ENCODE measurements at places on chromosomes 3 and 15.

DNA sequence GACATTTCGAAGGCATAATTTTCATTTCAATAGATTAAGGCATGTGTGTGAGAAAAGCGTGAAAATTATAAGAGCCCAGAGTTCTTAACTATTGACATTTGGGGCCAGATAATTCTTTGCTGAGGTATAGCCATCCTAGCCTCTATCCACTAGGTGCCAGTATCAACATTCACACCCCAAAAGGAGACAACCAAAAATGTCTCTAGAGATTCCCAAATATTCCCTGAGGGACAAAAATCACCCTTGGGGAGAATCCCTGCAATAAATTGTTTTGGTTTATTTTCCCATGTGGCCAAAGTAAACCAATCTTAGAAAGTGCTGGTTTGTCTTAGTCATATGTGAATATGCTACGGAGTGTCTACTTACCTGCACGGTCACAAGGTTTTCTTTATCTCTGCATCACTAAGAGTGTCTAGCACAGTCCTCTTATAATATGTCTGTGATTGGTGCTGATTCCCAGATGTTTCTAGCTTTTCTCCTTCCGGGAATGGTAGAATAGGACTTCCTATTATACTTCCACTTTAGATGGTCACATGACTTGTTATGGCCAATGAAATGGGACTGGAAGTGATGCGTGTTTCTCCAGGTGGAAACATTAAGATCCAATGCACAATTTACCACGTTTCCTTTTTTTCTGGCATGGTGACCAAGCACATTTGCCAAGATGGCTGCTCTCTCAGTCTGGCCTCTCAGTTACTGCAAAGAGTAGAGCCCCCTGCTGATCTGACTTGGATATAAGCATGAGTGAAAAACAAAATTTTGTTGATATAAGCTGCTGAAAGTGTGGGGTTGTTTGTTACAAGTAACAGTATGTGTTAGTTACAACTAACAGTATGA lies 8.0 kb upstream of the KBTBD8 start:
- DNase-seq, result no peak

GRCh38 chr3:42668793-42669217 lies 15.3 kb downstream of the ZBTB47 start:
- no peak for DNase-seq

GRCh38 chr15:52207191-52207590 lies 16.0 kb upstream of the GNB5 start:
- DNase-seq, result no peak

DNA sequence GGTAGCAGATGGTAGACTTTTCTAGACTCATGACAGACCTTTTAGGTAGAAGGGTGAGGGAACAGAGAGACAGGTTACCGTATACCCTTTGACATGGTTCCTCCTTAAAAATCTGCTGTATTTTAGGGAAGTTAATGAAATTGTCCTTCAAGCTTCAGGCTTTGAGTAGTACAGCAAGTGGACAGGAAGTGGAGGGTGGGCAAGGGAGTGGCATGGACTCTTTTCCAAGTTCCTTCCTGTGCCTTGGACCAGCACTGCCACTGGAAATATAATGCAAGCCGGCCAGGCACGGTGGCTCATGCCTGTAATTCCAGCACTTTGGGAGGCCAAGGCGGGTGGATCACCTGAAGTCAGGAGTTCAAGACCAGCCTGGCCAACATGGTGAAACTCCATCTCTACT lies 156.1 kb upstream of the LRRFIP2 start:
- no peak for DNase-seq

- peak; percentile 29 for DNase-seq
Observed at GRCh38 chr15:32029862-32030781, at the start of gene CHRNA7. TSS of gene CHRNA7 (plus strand) at chr15:32030515. CDS start at chr15:32030595, 80 bp downstream.

GRCh38 chr3:155292133-155292532 lies 1.4 kb downstream of the STRIT1 start:
- DNase-seq, result no peak

- no peak for DNase-seq
Observed at GRCh38 chr3:148914936-148915690, 50.0 kb downstream of the CPA3 start.

GRCh38 chr15:58616171-58616570 lies 133.3 kb downstream of the ADAM10 start:
- DNase-seq, result no peak

- DNase-seq, result no peak
Observed at GRCh38 chr3:102474207-102474606, 39.4 kb downstream of the ZPLD1 start.

GRCh38 chr3:141410408-141410807 lies 42.1 kb downstream of the ZBTB38 start:
- DNase-seq, result no peak

- no peak for DNase-seq
Observed at GRCh38 chr15:90151989-90152645, 49.0 kb upstream of the SEMA4B start.

DNA sequence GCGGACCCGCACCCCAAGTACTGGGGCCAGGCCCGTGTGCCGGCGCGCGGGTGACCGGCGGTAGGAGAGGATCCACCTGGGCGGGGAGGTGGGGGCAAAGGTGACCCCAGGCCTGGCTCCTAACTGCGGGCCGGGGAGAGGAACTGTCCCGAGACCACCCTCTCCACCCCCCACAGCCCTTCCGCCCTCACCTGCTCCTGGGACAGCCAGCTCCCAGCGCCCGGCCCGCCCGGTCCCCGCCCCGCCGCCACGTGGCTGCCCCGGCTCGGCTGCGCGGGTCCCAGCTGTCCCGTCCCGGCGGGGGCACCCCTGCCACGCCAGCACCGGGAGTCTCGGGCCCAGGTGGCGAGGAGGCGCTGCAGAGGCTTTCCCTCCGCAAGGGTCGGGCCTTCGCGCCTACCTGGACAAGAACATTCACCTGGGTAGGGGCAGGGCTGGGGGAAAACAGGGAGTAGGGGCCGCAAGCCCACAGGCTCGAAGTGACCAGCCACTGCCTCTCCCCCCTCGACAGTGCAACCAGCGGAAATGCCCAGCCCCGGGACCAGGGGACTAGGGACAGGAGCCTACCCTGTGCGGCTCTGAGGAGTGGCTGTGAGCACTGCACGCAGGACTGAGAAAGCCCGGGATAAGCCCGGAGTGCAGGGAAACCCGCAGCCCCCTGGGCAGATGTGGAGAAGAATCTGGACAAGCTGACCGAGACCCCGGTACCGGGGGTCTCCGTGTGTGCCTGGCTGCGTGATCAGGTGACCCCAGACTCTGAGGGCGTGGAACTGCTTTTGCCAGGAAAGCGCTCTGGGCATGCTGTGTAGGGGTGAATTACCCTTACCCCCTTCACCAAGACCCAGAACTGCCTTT lies at the start of gene SLC12A8:
Gene SLC12A8, minus strand, starts transcription at position 240 of the 855 bp plus-strand sequence. CDS start 1,399 bp downstream, outside the sequence.
- DNase-seq, result no peak

- no peak for DNase-seq
Observed at GRCh38 chr3:48927928-48928327, 9.3 kb downstream of the ARIH2 start.

GRCh38 chr15:61030451-61030850 lies 198.7 kb downstream of the RORA start:
- DNase-seq, result no peak

DNA sequence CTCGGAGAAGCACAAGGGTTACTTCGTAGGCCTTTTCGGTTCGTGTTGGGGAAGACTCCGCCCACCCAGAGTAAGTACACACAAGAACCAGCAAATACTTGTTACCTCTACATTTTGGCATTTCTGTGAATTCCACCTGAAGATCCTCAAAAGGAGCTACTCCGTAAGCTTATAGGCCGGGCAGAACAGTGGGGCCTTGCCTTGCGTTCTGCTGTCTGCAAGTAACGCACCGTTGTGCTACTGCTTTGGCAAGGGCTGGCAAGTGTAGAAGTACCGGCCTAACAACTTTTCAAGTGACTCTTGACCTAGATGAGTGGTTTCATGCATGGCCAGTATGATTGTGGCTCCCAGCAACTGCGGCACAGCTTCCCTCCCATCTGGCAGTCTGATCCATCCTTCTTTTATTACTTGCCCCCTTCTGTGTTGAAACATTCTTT lies 6.4 kb upstream of the DNAAF4 start:
- DNase-seq, result no peak

DNA sequence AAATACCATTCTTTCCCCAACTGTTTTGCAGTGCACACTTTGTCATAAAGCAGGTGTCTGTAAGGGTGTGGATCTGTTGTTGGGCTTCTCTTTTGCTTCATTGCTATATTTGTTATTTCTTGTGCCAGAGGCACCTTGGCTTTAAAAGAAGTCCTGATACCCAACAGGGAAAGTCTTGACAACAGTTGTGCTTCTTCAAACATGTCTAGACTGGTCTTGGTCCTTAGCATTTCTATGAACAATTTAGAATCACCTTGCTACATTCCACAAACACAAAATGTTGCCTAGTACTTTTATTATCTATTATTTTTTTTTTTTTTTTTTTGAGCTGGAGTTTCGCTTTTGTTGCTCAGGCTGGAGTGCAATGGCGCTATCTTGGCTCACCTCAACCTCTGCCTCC lies 233.7 kb downstream of the SLCO3A1 start:
- no peak for DNase-seq

- no peak for DNase-seq
Observed at GRCh38 chr3:80350771-80351170, 583.0 kb upstream of the ROBO1 start.

DNA sequence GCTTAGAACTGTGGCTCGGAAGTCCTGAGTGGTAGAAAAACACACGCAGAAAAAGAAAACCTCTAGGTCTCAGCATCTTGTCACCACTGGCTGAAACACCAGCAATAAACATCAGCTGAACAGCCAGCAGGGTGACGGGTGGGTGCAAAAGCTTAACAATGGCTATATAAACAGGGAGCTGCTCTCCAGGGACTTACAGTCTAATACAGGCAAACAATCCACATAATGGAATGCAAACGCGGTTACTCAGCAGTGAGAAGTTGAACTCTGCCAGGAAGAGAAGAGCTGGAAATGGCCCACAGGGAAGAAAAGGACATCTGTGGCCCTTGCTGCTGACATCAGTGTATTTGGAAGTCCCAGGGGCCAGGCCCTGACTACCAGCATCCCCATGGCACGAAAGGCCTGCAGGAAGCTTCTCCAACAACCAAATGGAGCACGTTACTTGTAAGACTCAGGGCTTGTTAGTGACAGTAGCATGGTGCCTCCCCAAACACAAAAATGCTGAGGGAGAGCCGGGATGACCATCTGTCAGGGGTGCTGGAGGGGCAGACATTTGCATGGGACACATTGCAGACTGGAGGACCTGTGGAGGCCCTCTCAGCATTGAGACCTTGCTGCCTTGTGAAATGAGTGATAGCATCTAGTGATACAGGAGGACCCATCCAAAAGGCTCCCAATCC lies 3.0 kb downstream of the HEG1 start:
- no peak for DNase-seq

- no peak for DNase-seq
Observed at GRCh38 chr15:79454063-79454462, 21.9 kb downstream of the MINAR1 start.

GRCh38 chr15:65067645-65068402 lies at the start of gene RASL12:
TSS of gene RASL12 (minus strand) at chr15:65067991. CDS start at chr15:65067835, 156 bp downstream.
- DNase-seq, result no peak

DNA sequence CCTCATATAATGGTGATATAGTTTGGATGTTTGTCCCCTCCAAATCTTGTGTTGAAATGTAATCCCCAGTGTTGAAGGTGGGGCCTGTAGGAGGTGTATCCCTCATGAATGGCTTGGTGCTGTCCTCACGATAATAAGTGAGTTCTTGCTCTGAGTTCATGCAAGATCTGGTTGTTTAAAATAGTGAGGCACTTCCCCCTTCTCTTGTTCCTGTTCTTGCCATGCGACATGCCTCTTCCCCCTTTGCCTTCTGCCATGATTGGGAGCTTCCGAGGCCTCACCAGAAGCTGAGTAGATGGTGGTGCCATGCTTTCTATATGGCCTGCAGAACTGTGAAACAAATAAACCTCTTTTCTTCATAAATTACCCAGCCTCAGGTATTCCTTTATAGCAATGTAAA lies 39.2 kb downstream of the REC114 start:
- DNase-seq, result no peak

- no peak for DNase-seq
Observed at GRCh38 chr3:11724615-11725339, 81.1 kb upstream of the VGLL4 start.

- no peak for DNase-seq
Observed at GRCh38 chr3:120855665-120856437, 52.2 kb upstream of the STXBP5L start.

- DNase-seq, result no peak
Observed at GRCh38 chr15:75063338-75063737, 39.9 kb downstream of the PPCDC start.

DNA sequence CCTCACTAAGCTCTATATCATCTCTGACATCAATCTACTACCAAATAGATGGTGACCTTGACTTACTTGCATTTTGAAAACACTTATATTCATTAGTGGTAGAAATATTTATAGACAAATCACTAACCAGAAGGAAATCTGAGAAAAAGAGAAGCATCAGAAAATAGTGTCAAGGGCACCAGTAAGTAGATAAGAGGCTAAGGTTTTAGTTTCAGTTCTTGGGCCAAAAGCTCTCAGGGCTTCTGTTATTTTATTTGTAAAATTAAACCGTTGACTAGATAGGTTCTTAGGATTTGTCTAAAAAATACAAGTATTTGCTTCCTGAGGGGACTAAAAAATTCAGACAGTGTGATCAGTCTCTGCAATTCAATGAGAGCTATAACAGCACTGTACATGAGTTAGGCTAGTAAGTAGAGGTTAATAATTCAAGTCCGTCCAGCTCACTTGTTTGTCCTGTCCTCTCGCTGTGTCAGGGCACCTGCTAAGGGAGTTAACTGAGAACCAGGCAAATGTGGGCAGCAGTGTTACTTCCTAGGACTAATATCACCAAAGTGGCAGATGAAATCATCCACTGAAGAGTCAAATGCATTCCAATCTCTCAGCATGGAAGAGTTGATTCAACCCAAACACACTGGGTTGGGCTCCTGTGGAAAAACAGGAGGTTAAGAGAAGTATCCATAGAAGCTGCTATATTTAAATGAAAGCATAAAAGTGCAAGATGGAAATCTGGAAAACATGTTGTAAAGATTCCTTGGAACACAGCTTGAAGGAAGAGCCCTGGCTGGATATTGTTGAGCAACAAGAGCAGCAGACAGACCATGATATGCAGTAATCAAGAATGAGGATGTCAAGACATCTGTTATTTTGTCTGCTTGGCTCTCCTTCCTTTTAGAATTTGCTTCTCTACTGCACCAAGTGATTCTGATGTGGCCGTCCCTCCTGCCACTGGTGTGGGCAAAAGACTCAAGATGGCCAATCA lies 134.9 kb upstream of the ZBTB20 start:
- no peak for DNase-seq

DNA sequence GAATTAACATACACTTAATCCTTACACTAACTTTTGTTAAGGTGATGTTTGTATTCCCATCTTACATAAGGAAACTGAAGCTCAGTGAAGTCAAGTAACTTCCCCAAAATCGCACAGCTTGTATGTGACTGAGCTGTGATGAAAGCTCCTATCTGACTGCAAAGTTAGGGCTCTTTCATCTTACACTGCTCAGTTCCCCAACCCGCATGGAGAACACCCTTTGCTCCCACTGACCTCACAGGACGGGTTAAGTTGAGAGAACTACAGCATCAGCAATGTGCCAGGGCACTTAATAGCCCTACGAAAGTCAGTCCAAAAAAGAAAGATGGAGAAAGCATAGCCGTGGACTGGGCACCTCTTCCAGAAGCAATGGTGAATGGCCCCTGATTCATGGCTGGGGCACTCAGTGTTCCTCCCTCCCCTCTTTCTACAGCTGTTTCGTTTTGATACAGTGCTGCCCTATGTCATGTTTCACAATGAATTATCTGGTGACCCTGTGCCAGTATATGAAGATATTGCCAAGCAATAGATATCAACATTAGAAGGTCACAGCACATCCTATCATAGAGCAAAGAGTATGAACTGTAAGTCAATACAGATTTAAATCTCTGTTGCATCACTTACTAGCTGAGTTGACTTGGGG lies 38.0 kb downstream of the CADPS start:
- DNase-seq, result no peak

- DNase-seq, result no peak
Observed at GRCh38 chr15:31516440-31516839, 189.8 kb downstream of the KLF13 start.

Measured in activated T-cell treated with anti-CD3 and anti-CD28 coated beads, Interleukin-2, amount 50 U/mL, for 48 hours (primary cell).